ENCODE measurements at places on chromosomes 6 and 20. TPM values are rescaled to one million over a fixed set of nuclear protein-coding genes. Genes with fewer than 3 reads are reported as not detected.

DNA sequence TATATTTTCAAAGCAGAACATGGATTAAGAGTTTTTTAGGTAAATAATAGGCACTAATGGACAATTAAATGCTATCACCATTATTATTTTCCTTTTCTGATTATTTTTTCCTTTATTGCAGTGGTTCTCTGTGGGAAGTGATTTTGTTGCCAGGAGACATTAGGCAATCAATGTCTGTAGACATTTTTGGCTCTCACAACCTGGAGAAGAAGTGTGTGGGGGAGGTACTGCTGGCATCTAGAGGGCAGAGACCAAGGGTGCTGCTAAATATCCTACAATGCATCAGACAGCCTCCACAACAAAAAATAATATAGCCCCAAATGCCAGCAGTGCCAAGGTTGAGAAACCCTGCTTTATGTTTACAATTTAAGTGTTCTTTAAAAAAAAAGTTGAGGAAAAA is 8.3 kb downstream of the IFNGR1 start:
- DNase-seq = no peak

- no peak for DNase-seq
These were observed 88.6 kb downstream of the FNDC1 start for GRCh38 chr6:159257846-159258245.

DNA sequence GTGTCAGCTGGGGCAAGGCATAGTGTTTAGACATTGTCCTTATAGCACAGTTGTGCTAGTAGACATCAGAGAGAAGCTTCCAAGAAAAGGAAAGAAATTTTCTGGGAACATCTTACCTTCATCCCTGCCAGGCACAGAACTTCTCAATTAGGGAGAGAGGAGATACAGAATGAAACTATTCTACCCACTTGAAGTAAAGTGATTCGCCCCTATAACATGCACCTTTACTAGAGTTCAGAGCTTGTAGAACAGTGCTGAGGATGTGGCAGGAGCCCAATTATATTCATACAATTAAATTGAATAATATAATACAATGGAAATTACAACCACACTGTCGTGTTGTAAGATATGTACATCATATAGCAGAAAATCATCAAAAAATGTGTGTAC is 1063.9 kb upstream of the CITED2 start:
- no peak for DNase-seq

DNA sequence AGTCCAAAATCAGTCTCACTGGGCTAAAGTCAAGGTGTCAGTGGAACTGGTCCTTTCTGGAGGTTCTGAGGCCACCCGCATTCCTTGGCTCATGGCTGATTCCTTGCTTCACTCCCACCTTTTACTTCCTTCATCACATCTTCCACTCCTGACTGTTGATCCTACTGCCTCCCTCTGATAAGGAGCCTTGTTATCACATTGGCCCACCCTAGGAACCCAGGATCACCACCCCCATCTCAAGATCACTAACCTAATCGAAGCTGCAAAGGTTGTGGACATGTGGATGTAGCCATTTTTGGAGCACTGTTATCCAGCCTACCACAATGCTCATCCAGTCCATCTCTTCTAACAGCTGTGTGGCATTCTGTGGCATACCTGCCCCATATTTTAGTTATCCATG is 87.2 kb downstream of the TNFAIP3 start:
- no peak for DNase-seq

- no peak for DNase-seq
These were observed 67.7 kb upstream of the PLEKHG1 start for GRCh38 chr6:150531957-150532356.

GRCh38 chr20:4961746-4962145 is 39.6 kb downstream of the SLC23A2 start:
- DNase-seq = no peak

- no peak for DNase-seq
These were observed 144.5 kb downstream of the CEBPB start for GRCh38 chr20:50335105-50335504.

- peak; percentile 71 for DNase-seq
These were observed 38.7 kb downstream of the TTI1 start for GRCh38 chr20:37994512-37994911.

SSTR4 gene
- total RNA-seq = not detected

NKX2-4 gene
- total RNA-seq = 21.4 TPM

CLIC5 gene
- 1.2 TPM for total RNA-seq

COL12A1 gene
- total RNA-seq = 233 TPM

NKX2-2 gene
- 5.7 TPM for total RNA-seq

RNF182 gene
- total RNA-seq = 7.2 TPM
